ENCODE measurements at places on chromosomes 16 and 17.

DNA sequence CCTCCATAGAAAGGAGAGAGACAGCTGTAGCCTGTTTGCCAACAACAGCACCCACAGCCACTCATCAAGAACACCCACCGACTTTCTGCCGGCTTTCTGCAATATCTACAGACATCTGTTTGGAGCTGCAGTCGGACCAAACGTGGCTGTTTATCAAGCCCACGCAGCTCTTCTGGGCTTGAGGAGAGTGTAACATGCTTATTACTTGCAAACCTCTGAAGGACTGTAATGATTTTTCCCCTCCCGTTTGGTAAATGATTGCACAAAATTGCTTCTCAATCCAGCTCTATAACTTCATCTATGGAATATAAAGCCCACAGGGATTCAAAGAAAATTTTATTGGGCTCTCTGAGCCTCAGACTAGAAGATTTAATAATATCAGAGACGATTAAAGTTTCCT, 100.5 kb downstream of the VAT1L start:
- DNase-seq = no peak

DNA sequence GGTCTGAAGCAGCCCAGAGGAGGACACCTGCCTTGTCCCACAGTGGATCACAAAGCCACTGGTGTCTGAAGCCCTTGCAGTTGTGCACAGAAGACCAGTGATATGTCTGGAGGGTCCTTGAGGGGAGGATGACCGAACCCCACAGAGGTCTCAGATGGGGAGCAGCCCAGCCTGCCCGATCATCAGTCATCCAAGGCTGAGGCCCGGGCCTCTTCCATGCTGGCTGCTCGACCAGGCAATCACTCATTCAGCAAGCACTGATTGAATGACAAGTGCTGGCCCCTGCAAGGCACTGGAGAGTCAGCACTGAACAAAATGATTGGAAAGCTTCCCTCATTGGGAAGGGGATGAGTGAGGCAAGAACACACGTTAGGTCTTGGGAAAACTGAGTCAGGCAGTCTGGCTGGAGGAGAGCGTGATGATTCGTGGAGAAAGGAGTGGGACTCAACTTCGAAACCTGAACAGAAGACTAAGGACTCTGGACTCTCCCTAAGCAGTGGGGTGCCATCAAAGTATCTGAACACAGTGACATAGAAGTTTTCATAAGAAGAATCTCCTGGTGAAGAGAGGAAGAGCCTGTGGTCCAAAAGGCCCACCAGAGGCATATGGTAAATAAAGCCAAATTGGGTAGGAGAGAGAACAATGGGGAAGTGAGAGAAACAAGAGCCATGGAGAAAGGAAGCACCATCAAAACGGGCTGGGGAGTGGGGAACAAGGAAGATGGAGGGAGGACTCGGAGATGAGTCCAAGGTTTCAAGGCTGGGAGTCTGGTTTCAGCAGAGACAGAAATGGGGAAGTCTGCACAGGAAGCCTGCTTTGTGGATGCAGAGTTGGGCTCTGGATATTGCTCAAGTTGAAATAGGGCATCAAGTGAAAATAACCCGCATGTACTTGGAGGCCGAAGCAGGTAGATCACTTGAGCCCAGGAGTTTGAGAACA, 10.2 kb downstream of the PIK3R5 start:
- no peak for DNase-seq

DNA sequence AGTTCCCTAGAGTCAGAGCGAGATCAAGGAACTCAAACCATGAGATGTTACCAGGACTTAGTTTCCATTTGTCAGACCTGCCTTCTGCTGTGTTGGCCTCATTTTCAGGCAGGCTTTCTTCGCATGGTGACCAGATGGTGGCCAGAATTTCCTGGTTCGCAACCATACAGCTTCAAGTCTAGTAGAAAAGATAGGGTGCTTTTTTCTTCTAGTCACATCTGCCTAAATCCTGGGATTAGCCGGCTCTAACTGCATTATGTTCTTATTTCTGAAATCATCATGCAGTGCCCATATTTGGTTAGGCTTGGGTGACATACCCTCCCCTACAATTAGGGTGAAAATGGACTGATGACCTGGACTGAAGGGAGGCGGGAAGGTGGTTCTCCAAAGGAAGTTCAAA, 131.5 kb downstream of the SHISA9 start:
- DNase-seq = no peak

GRCh38 chr17:75625813-75626486, 7.3 kb upstream of the SMIM5 start:
- peak; percentile 91 for DNase-seq

GRCh38 chr17:73770115-73770848, 126.0 kb upstream of the SDK2 start:
- DNase-seq = peak; percentile 42

- no peak for DNase-seq
Measured at GRCh38 chr16:14539631-14540030, 90.4 kb downstream of the PARN start.

DNA sequence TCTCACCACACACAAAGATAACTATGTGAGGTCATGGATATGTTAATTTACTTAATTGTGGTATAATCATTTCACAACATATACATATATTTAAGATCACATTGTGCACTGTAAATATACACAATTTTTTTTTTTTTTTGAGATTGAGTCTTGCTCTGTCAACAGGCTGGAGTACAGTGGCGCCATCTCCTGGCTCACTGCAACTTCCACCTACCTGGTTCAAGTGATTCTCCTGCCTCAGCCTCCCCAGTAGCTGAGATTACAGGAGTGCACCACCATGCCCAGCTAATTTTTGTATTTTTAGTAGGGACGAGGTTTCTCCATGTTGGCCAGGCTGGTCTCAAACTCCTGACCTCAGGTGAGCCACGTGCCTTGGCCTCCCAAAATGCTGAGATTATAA, 11.5 kb upstream of the PRSS54 start:
- DNase-seq = no peak

GRCh38 chr17:40565769-40566409, 617 bp upstream of the CCR7 start:
- peak; percentile 5 for DNase-seq

GRCh38 chr16:75534560-75535205, 1.2 kb downstream of the CHST5 start:
- no peak for DNase-seq

DNA sequence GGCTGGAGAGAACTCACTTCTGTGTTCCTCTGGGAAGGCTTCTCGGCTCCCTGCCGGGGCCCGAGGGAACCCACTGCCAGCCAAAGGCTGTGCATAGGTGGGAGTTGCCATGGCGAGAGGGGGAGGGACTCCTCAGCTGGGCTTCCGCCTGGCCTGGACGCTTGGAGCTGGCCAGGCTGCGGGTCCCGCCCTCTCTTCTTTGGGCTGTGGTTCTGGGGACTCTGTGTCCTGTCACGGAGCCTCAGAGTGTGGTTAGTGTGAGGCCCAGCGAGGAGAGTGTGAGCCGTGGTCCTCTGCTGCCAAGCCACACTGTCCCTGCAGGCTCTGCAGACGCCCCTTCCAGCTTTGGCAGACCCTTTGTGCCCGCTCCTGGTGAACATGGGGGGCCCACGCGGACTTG, 123.1 kb downstream of the OR1D5 start:
- peak; percentile 85 for DNase-seq

DNA sequence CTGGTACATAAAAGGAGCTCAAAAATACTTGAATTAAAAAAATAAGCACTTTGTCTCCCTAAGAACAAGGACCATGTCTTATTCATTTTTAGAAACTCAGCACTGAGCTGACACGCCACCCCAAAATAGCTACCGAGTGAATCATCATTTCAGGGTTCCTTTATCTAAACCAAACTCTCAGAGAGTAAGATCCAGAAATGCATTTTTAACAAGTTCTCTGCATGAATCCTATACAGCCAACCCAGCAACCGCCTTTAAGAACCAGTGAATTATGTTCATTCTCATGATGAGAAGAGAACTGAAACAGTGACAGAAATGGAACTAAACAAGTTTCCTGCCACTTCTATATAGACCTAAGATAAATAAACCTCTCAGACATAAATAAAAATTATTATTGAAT, 8.7 kb downstream of the C16orf87 start:
- DNase-seq = no peak

- no peak for DNase-seq
Measured at GRCh38 chr16:23573817-23574216, 16.3 kb downstream of the UBFD1 start.

DNA sequence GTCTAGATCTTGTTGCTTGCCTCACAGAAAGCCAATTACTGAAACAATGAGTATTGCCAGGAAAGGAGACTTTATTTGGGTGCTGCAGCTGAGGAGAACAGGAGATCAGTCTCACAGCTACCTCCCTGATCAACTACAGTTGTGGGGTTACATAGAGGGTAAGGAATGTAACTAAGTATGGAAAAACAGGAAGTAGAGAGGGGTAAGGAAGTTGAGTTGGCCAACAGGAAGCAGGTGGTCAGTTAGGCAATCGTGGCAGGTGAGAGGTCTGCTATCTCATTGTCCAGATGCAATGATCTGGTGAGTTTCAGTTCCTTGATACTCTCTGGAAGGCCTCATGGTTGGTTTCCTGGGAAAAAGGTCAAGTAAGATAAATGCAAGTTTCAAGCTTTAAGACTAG, 333.1 kb upstream of the GOT2 start:
- no peak for DNase-seq

DNA sequence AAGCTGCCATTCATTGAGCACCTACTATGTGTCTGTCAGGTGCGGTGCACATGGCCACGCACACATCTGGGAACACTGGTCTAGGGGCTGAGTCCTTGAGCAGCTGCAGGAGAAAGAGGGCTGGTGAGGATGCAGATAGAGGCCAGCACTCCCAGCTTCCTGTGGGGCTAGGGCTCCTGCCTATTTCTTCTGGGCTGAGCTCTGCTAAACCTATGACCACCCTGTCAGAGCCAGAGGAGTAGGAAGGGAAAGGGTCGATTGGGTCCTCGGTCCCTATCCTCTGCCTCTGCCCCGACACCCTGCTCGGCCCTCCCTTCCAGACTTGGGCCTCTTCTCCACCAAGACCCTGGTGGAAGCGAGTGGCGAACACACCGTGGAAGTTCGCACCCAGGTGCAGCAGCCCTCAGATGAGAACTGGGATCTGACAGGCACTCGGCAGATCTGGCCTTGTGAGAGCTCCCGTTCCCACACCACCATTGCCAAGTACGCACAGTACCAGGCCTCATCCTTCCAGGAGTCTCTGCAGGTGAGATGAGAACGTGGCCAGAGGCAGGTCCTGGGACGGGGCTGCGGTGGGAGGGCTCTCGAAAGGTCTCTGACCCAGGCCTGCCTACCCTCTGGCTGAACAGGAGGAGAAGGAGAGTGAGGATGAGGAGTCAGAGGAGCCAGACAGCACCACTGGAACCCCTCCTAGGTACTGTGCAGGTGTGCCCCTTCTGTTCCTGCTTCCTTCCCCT, 4.0 kb upstream of the TMEM88 start:
- no peak for DNase-seq

DNA sequence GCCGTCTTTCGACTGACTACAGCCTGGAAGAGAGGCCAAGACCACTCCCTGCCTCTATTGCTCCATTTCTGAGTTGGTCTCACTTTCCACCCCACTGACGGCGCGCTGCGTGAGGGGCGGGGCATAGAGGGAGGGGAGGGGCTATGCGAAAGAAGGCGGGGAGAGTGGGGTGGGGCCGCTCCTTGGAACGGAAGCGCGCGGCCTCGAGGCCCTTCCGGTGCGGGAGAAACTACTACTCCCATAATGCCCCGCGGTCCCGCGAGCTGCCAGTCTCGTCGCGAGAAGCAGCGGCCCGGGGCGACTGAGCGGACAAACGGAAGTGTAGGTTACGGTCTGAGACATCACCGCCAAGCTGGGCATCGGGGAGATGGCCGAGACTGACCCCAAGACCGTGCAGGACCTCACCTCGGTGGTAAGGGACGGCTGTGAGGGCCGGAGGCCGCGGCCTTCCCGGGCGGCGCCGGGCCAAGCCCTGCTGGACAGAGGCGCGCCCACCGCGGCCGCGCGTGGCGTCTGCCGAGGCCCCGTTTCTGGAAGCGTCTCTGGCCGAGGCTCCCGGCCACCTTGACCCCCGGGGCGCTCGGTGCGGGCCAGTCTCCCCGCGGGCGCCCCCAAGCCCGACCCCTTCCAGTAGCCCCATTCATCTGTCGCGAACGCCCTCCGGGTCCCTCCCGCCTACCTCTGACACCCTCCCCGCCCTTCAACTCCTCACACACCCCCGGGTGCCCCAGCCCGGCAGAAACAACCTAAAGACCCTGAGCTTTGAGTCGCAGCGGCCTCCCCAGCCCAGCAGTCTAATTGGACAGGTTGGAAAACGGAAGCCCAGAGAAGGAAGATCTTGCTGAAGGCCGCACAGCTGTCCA, at the start of gene HSBP1:
Gene HSBP1 (plus strand): TSS at position 269 of the 863 bp plus-strand sequence. CDS start 99 bp downstream, at position 368.
- peak; percentile 99 for DNase-seq

DNA sequence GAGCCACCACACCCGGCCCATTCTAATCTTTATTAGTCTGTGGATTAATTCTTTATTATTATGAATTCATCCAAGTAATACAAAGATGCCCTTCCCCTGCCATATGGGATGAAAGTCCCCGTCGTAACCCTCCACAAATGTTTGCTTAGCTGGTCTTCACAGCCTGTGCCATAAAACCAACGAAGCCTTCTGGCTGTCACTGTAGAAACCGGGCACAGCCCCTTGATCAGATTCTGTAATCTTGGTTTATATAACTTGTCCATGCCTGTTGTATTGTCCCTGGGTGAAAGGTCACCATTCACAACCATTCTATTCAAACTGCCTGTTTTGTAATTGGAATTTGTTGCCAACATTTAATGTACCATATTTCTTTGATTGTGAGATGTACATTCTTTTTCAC, 66.5 kb downstream of the ATP2C2 start:
- DNase-seq = no peak

DNA sequence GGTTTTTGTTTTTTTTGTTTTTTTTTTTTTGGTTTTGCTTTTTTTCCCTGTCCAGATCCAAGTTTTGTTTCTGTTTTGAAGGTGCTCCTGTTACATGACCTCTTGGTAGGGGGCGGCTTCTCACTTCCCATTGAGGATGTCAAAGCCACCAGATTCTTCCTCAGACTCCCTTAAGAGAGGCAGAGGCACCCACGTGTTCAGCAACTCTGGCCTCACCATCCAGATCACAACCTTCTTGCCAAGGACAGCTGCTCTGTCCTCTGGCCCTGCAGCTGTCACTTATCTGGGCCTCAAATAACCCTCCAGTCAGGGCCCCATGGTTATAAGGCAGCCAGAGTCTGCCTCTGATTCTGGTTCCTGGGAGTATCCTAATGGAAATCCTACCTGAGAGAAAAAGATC, 208.5 kb downstream of the STX8 start:
- no peak for DNase-seq

- no peak for DNase-seq
Measured at GRCh38 chr17:20955427-20956323, 87.1 kb downstream of the USP22 start.

GRCh38 chr16:85239239-85239638, 127.0 kb upstream of the CIBAR2 start:
- no peak for DNase-seq

- DNase-seq = no peak
Measured at GRCh38 chr16:64116151-64116550, 1005.7 kb downstream of the CDH11 start.

GRCh38 chr16:1537138-1537577, 3.7 kb downstream of the TMEM204 start:
- DNase-seq = no peak

DNA sequence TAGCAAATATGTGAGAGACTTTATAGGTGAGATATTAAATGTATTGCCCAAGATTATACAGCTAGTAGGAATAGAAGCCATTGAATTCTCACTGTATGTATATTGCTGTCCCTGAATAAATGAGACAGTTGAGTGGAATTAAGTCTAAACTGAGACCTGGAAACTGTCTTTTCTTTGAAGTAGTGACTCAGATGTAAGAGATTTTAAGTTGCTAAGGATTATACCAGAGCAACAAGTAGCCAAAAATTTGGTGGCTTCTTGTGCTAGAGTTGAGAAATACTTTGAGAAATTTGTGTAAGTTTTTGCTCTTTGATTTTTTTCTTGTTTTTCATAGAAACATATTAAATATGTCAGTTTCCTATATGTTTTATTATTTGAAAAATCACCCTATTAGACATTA, 58.7 kb downstream of the TANC2 start:
- no peak for DNase-seq

Data from iPS-NIHi11 (cell line).